T-helper 1 cell (primary cell): ENCODE measurements at places on chromosomes 3 and 15.

DNA sequence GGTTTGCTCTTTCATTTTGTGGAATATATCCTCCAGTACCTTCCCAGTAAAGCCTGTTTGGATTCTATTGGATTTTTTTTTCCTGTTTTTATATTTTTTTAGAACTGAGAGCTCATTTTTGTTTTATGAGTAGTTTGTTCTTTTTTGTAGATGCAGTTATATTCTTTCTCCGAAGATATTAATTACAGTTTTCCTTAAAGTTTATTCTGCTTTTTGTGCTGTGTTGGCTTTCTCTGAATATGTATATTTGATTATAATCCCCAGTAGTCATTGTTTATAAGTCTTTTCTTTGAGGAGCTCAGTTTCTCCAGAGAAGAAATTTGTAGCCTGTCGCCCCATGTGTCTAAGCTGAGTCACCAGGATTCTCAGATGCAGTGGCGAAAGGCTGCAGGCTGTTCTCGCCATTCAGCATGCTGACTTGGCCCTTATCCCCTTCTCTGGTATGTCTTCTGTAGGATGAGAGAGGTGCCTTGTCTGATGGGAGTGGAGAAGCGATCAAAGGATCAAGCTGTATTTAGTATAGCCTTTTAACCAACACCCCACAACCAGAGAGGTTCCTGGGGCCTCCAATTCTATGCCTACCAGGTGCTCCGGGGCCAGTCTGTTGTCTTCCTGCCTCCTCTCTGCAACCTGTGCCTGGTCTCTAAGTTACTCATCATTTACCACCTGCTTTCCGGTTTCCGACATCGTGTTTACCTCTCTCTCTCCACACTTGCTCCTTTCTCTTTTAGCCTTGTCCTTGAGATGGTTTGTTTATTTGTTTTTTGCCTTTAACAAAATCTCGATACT lies 31.7 kb upstream of the MFSD1 start:
- DNase-seq, result no peak

DNA sequence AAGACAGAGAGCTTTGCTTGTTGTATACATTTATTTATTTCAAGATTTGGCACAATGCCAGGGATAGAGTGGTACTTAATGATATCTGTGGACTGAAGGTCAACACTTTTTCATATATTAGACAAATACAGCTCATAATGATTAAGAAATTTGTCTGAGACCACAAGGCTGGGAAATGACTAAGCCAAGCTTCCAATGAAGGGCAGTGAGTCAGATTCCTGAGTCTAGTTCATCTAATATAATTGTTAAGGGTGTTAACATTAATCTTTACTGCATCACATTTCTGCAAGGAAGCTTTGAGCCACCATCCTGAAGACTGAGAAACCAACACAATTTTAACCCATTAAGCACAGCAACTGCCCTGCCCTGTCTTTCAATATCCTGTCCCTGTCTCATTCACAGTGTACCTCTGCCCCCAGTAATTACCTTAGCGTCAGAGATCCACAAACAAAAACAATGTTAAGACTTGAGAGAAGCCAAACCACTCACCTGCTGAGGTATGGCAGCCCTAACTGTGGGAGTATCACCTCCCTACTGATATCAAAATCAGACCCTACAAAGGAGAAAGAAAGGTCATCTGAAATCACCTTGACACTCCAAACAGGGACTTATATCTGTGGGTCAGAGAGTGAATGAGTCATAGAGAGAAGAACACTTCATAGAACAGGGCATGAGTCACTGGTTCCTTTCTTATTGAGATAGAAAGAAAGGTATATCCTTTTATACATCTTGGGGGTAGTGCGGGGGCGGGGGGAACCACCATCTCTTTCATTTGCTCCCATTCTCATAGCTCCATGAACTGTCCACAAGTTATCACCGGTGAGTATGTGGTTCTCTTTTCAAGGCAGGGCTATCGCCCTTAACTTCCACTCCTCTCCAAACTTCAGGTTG lies 74.7 kb downstream of the MAGI1 start:
- DNase-seq, result no peak

DNA sequence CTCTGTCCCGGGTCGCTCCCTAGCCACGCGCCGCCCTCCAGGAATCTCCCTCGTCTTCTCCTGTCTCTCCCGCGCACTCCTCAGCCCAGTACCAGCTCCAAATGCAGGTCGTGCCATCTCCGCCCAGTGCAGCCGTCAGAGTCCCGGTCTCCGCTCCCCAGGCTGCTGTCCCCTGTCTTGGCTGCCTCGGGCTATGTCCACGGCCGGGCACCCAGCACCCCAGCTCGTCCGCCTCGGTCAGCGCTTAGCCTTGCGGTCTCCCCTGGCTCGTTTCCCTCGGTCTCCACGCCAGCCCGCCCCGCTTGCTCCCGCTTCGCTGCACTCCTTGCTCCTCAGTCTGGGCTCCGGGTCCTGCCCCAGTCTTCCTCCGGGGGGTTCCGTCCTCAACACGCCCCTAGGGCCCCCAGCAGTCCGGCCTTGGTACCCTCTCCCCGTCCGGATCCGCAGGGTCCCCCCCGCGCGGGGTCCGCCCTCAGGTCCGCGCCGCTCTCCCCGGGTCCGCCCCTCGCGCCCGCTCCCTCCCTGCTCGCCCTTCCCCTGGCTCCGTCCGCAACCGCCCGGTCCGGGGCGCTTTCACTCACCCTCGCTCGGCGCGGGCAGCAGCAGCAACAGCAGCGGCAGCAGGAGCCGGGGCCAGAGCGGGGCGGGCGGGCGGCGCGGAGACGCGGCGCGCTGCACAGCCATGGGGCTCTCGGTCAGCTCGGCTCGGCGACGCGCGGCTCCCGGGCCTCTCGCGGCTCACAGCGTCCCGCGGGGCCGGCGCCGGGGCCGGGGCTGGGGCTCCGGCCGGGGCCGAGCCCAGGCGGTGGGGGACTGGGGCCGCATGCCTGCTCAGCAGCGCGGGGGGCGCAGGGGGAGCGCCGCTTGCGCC lies 462 bp downstream of the IGDCC3 start:
- DNase-seq, result no peak

DNA sequence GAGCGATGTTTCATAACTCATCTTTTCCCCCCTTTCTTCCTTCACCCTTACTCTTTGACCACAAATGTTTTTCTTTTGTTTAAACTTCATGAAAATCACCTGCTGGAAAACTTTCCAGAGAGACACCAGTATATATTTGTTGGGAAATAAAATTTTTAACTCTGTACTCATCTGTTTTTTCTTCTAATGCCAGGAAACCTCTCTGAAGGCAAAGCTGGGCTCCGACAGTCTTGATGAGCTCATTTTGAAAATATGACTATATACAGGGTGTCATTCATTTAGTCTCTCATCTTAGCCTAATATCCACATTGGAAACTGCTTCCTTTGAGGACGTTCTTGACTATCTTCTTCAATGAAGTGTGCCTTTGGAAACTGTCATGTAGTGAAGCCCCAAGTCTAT lies 339.6 kb upstream of the ROBO2 start:
- DNase-seq, result no peak

DNA sequence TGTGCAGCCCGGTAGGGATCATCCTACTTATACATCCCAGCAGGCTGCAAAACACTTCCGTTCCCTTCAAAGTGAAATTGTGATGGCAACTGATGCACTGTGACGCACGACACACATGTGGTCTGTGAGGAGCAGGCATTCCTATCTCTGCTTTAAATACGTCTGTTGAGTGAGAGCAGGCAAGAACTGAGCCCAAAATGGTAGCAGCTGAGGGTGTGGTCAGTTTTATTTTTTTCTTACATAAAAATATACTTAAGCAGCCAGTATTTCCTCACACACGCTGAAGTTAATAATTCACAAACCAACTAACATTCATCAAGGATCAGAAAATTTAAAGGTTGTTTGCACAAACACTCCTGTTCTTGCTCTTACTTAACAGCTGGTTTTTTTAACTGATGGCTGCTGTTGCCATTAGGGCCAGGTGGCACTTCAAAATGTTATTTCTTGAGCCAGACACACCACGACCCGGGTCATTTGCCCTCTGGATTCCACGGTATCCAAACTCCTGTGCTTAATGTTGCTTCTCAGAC lies 23.9 kb downstream of the LRIG1 start:
- no peak for DNase-seq

DNA sequence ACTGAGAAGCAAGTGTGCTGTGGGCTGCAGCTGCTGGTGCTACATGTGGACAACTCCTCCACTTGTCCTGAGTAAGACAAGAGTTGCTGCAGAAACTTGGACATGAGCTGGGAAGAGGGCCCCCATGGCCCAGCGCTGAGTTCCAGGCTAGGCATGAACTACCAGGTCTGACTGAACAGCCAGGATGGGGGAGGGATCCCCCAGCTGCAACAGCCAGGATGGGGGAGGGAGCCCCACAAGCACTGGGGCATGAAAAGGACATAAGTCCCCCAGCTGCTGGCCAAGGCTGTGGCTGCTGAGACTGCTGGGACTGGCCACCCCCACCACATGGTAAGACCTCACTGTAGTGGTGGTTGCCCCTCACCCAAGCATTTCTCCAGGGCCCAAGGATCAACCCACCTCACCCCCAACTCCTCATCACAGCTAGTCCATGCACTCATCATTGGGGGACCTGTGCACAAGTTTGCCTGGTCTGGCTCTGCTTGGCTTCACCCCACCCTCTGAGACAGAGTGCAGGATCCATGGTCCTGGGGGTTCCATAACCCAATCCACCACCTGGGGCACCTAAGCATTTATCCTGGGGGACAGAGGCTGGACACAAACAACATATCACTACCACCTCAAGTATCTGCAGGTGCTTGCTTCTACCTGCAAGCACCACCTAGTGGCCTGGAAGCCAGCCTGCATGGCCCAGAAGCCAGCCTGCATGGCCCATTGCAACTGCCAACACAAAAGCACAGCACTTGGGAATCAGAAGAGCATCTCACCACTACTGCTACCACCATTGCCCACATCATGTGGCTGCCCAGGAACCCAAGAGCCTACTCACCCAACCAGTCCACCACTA lies 84.5 kb upstream of the STT3B start:
- no peak for DNase-seq

GRCh38 chr3:145906755-145907154 lies 254.2 kb downstream of the PLOD2 start:
- DNase-seq, result no peak

GRCh38 chr3:131081224-131081623 lies 54.5 kb downstream of the NEK11 start:
- DNase-seq, result no peak

DNA sequence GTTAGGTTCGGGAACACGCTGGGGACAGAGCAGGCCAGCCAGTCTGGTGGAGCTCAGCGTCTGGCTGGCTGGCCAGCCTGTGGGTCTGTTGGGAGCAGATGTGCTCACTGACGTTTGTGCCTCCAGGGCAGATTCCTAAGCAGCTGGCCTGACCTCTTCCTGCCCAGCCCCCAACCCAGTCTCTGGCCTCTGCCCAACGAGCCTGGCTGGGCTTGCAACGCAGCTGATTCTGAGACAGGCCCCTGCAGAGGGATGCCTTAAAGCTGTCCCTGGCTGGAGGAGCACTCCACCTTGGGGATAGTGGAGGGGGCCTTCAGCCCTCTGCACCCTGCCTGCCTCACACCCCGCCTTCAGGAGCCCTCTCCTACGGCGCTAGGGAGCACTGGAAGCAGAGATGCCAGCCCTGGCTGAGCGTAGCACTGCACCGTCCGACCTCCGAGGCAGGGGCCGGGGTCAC lies 46.0 kb downstream of the KLF13 start:
- no peak for DNase-seq

DNA sequence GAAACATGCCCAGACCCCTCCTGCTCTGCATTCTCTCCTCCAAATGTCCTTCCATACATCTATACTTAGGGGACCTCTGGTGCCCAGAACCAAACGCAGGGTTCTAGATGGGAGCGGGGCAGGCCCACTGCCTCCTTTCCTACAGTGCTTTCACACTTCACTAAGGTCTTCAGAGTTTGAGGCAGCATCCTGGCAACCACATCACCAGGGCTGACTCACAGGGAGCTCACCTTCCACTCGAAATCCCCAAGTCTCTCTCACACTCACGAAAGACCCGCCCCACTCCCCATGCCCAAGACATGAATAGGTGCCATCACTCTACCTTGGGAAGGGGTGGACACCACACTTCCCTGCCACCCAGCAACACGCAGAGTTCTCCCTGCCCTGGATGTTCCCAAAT lies 18.9 kb downstream of the HOMER2 start:
- no peak for DNase-seq

- no peak for DNase-seq
Measured at GRCh38 chr3:182238126-182238525, 526.4 kb downstream of the SOX2 start.

GRCh38 chr3:2446146-2446545 lies 347.5 kb downstream of the CNTN4 start:
- no peak for DNase-seq

GRCh38 chr3:8996681-8997121 lies 33.4 kb upstream of the RAD18 start:
- DNase-seq, result no peak

DNA sequence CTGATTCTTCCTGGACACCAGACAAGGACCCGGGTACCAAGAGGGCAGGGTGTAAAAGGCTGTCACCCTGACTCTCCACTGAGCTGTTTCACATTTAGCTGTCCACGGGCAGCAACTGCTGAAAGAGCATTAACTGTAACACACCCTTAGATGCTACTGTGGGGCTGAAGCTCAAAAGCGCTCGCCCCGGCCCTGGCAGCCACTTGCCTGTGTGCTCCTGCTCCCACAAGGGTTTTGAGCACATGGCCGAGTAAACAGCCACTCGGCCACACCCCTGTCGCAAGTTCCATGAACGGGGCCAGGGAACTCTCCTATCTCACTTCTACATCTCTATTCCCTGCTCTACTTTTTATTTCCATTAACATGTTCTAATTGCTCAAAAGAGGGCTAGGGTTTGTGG lies 421.7 kb downstream of the TUSC7 start:
- DNase-seq, result no peak

- no peak for DNase-seq
Measured at GRCh38 chr3:129648391-129648790, 41.9 kb upstream of the PLXND1 start.

- DNase-seq, result no peak
Measured at GRCh38 chr15:73005446-73005845, 46.8 kb upstream of the NEO1 start.

DNA sequence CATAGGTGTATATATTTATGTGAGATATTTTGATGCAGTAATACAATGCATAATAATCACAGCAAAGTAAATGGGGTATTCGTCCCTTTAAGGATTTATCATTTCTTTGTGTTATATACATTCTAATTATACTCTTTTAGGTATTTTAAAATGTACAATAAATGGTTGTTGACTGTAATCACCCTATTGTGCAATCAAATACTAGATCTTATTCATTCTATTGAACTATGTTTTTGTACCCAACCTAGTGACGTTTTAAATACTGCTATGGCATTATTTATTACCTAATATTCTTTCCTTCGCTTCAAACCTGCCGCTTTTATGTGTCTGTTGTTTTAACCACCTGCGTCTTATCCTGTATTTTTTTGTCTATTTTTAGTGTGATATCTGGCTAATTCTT lies 132.4 kb downstream of the ADAMTSL3 start:
- DNase-seq, result no peak

GRCh38 chr3:25171118-25171807 lies 256.8 kb upstream of the RARB start:
- DNase-seq, result no peak

- DNase-seq, result no peak
Measured at GRCh38 chr15:32659340-32660155, 18.0 kb downstream of the SCG5 start.
